GM04503 (cell line): ENCODE measurements at places on chromosomes 6 and 20.

- no peak for DNase-seq
Observed at GRCh38 chr20:57899554-57899953, 189.7 kb upstream of the PMEPA1 start.

- no peak for DNase-seq
Observed at GRCh38 chr6:87154641-87154992, 748 bp upstream of the ZNF292 start.

DNA sequence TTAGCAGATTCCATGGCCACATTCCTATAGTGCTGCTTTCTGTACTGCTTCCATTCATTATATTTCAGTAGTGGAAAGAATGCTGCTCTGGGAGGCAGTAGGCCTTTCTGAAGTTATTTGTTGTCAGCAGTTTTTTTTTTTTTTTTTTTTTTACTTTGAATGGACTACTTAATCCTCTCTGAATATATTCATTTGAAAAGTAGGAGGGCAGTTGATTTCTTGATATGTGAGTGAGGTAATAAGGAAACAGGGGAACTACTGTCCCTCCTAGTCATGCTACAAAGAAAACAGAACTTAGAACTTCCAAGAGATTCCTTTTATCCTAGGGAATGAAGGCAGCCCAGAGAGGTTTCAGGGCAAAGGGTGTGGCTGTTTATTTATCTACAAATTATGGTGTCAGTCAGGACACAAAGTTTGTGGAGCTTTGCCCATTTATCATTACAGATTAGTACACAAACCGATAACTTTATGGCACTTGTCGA is 155.9 kb downstream of the JARID2 start:
- no peak for DNase-seq

DNA sequence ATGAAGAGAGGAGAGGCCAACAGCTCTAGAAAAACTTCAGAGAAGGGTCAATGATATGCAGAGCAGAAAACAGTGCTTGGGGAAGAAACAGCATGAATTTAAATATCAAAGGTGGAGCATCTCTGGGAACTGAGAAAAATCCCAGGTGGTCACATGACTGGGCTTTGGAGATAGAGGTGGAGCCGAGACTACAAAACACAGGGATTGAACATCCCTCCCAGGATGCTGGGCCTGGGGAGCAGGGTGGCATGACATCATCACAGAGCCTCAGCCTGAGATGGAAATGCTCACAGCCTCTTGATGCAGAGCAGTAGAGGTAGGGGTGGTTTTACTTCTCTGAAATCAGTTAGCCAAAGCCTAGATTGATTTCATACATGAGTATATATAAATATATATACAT is 529.5 kb downstream of the PRKN start:
- no peak for DNase-seq

- no peak for DNase-seq
Observed at GRCh38 chr6:138991206-138991605, 3.2 kb upstream of the REPS1 start.

DNA sequence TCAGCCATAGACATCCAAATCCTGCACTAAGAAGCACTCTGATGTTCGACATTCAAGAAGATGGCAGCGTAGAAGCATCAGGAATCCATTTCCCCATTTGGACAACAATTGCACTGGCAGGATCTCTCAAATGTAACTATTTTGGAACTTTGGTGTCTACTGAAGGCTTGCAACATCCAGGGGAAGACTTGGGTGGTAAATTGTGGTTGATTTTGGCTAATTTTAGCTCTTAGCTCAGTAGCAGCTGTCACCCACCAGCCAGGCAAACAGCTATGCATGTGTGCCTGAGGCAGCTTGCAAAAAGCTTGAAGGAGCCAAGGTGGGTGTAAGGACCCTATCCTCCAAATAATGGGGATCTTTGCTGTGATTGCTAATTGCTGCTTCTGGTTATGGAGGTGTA is 35.1 kb upstream of the PPP1R3G start:
- no peak for DNase-seq

DNA sequence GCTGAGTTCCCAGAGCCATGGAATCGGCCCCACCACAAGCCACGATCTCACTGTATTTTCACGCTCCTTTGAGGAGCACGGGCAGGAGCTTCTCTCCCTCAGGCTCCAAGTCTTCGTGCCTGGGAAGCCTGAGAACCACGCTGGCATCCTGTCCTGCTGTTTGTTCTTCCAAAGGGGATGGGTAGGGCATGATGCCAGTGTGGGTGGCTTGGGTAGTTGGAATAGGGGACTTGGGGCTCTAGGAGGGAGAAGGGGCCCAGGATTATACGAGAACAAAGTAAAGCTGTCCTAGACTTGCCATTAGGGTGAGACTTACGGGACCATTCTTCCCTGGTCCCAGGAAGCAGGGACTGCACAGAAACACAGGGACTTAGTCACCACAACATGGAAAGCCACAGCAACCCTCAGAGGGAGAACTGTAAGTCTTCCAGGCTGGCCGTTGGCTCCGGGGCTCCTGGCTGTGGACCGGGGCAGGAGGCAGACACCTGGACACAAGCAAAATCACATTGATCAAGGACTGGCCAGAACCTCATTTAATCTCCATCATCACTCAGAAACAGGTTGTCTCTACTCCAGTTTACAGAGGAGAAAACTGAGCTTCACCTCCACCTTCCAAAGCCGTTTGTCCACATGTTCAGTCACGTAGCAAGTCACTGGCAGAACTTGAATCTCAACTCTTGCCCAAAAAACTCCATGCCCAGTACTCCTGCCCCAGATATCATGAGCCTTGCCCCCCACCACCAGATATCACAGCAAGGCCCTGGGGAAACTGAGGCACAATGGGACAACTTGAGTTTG is 1.3 kb downstream of the CCN5 start:
- no peak for DNase-seq

GRCh38 chr6:133894795-133895358 is 6.0 kb downstream of the TCF21 start:
- no peak for DNase-seq

GRCh38 chr6:53604623-53605190 is 59.8 kb upstream of the GCLC start:
- no peak for DNase-seq

DNA sequence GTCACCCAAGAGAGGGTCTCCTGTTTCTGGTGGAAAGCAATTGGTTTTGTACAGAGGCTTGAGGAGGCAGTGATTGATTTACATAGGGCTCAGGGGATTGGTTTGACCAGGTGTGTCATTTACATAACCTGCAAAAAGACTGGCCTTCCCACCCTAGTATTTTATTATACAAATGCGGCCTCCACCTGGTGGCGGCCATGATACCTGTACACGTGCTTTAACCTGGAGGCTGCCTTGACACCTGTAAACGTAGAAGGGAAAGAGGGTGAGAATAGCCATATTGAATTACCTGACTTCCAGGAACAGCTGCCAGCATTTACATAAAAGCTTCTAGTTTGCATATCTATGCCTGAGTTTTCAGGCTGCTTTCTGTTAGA is 48.7 kb downstream of the HLA-DPB1 start:
- no peak for DNase-seq

DNA sequence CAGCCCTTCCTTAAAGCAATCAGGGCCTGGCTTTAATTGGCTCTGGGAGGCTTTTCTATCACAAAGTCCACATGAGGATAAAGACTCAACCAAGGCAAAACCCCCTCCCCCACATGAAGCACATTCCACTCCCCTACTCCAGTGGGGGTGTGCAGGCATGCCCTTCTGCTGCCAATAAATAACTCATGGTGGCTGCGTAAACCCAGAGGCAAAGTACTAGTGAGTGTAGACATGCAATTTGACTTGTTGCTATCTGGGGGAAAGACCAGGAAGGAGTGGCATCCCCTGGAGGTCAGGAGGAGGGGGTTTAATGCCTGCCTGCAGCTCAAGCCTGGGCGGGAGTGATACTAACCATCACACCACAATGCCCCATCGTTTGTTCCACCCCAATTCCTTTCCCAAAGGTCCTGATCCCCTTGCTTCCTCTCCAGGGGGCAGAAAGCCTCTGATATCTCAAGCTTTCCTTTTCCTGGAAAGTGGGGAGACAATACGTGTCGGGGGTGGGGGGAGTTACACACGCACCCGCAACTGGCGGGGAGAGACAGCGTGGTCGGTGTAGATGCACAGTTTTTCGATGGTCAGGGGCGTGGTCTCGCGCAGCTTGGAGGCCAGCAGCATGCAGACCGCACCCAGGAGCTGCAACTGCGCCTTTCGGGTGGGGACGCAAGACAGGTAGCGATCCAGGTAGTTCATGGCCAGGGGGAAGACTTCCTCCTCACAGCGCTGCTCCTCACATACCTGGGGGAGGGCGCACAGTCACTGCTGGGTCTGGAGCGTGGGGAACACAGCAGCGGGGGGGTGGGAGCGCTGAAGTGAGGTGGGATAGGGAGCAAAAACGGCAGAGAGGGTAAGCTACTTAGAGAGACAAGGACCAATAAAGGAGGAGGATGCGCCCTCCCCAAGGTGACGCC is 1.5 kb downstream of the CCND3 start:
- no peak for DNase-seq

DNA sequence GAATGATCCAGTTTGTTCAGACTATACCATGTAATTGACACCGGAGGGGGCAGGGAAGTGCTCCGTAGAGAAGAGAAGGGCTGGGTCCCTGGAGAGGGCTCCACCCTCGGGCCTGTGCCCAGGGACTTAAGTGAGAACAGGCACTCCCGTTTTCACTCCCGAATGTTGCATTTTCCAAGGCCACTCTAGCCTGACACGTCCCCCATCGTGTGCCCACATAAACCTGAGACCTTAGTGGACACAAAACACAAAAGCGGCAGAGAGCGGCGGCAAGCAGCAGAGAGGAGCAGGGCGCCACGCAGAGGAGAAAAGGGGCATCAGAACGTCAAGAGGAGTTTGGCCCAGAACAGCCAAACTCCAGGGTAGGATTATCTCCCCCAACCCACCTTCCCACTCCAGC is 1405.1 kb downstream of the GRIK2 start:
- no peak for DNase-seq

GRCh38 chr20:16393836-16394235 is 179.4 kb downstream of the KIF16B start:
- no peak for DNase-seq

GRCh38 chr6:30725713-30726505 is 5.8 kb downstream of the TUBB start:
- no peak for DNase-seq

- no peak for DNase-seq
Observed at GRCh38 chr6:142746524-142746923, 198.5 kb downstream of the HIVEP2 start.

DNA sequence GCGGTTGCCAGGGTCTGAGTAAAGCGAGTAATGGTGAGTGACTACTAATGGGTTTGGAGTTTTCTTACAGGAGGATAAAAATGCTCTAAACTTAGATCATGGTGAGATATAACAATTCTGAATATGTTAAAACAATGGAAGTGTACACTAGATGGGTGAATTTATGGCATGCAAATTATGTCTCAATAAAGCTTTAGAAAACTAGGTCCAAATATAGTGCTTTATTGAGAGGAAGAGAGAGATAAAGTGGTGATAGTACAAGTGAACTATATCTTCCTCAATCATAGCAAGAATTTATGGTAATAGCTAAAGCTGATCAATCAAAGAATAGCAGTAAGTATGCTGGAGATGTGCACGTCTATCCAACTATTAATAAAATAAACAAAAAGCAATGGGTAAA is 23.9 kb downstream of the SRPK1 start:
- DNase-seq, result no peak

- DNase-seq, result no peak
Observed at GRCh38 chr6:43172104-43173007, 1.3 kb downstream of the SRF start.

GRCh38 chr6:109760208-109760607 is 69.1 kb downstream of the FIG4 start:
- DNase-seq, result no peak

GRCh38 chr20:50038574-50038991 is 55.8 kb downstream of the SNAI1 start:
- no peak for DNase-seq

- DNase-seq, result no peak
Observed at GRCh38 chr6:6686748-6687601, 98.5 kb downstream of the LY86 start.

DNA sequence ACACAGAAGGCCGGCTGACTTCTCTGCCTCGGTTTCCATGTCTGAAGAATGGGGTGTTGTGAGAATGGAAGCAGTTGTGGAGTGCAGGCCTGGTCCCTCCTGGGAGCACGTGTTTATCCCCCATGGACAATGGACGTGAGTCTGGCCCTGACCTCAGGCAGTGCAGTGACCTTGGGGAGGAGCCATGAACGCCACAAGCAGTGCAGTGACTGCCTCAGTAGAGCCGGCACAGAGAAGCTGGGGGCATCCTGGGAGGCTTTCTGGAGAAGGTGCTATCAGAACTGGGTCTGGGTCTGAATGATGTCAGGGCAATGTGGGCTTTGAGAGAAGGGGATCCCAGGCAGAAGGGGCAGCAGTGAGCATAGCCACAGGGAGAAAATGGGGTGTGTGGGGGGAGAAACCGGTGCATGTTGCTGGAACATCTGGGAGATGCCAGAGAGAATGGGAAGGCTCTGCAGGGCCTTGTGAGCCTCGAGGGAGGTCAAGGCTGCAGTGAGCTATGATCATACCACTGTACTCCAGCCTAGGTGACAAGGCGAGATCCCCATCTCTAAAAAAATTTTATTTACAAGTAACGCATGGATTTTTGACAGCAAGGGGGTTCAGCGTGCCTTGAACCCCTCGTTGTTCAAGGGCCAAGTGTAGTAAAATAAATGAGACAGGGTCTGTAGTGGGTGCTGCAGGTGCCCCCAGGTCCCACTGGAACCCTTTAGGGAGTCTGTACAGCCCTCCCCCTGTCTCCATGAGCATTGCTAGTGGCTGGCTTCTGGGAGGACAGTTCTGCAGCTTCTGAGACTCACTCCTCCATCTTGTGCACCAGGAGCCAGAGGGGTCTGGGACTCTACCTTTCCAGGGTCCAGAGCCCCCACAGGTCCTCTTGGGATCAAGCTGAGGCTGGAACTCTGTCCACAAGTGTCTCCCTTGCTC is 27.0 kb upstream of the ZBP1 start:
- DNase-seq, result no peak

DNA sequence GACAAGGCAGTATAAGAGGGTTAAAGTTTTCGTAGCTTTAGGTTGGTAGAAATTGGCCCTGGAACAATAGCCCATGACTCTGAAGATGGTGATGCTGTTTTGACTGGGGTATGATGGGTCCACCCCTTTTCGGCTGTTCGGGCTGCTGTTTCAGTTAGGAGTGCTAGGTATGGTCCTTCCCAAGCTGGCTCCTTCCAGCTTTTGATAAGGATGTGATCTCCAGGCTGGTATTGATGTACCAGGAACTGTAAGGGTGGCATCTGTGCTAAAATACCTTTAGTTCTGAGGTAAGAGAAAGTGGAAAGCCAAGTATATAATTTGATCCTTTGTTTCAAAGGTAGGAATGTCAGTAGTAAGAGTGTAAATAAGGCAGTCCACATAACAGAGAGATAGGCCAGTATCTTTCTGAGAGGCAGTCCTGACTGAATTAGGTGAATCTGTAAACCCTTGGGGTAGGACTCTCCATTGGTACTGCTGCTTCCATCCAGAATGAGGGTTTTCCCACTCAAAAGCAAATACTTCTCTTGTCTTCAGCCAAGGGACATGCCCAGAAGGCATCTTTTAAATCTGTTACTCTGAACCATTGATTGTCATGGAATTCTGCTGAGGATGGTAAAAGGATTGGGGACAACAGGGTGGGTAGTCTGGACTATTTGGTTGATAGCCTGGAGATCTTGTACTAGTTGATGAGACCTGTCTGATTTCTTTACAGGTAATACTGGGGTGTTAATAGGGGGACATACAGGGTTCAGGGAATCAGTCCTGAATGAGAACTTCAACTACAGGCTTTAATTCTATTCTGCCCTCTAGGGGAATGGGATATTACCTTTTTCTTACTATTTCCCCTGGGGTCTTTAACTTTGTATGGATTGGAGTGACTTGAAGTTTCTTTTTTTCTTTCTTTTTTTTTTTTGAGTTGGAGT is 6.1 kb upstream of the ZNFX1 start:
- no peak for DNase-seq
